KBM-7 (cell line): ENCODE measurements at places on chromosomes 12 and 14.
A peak's percentile ranks its signal among the peaks of the same experiment; 100 is the strongest.

DNA sequence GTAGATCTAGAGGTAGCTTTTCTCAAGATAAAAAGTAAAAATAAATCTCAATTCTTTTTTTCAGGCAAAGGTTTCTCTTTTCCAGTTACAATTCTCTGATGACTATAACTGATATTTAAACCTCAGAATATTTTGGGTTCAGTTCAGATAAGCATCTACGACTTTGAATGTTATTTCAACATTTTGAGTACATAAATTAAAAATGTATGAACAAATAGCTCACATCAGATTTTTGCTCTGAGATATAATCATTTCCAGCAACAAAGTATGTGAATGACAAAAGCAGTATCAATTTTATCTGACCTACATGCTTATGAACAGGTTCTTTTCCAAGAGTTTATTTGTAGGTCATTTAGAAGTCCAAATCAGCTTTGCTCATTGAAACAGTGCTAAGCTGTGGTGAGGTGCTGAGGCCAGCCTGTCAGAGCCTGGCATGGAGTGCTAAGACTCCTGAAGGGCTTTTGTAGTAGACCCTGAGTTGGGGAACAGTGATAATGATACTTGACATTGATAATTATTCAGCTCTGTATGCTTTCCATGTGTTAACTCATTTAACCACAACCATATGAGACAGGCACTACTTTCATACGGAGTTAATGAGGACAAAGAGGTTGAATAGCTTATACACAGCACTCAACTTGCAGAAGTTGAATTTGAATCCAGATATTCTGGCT lies 205.0 kb upstream of the DCN start:
- no peak for DNase-seq

GRCh38 chr14:101480747-101481530 lies 80.4 kb upstream of the DIO3 start:
- no peak for DNase-seq

- peak; percentile 73 for DNase-seq
Observed at GRCh38 chr12:19909418-19909817, 458.9 kb upstream of the PDE3A start.

DNA sequence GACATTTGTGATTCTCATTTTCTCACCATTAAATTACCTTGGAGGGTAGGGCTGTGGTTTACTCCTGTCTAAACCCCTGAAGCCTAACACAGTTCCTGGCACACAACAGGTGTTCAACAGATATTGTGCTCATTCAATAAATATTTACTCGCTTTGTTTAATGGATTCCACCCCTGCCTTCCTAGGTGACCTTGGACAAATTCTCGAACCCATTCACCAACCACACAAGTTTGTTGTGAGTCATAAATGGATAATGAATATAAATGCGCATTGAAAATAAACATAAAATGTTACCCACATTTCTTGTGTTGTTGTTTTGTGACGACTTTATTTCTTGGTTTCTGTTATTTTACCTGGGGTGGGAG lies 362 bp upstream of the TSFM start:
- no peak for DNase-seq

- peak; percentile 95 for DNase-seq
Observed at GRCh38 chr12:63410197-63410596, 258.1 kb downstream of the DPY19L2 start.

GRCh38 chr12:72338437-72338836 lies 66.3 kb downstream of the TRHDE start:
- DNase-seq = no peak

GRCh38 chr12:51323966-51324895 lies at the start of gene BIN2:
Gene BIN2 (minus strand): TSS chr12:51324174. CDS start chr12:51324102, 72 bp downstream.
- peak; percentile 85 for DNase-seq

DNA sequence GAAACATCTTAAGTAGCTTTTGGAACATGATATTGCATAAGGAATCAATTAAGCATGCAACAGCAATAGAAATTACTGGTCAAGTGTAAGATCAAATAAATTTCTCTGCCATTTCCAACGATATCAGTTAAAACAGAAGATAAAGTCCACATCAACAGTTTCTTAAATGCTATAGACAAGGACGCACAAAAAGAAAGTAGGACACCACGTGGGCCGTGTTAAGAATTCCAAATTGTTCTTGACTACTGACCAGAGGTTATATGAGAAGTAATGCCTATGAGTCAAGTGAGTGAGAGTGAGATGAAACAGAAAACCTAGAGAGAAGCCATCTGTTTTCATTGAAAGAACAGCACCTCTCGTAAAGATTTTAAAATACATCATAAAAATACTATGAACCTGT lies 318.2 kb downstream of the TMEM117 start:
- DNase-seq = no peak

- no peak for DNase-seq
Observed at GRCh38 chr12:96436366-96437170, 36.3 kb upstream of the CDK17 start.

GRCh38 chr14:56115976-56116893 lies 2.0 kb upstream of the PELI2 start:
- no peak for DNase-seq

- DNase-seq = no peak
Observed at GRCh38 chr14:77549451-77549850, 50.8 kb upstream of the ISM2 start.

GRCh38 chr14:22622255-22622654 lies 21.9 kb downstream of the OR6J1 start:
- DNase-seq = no peak

- no peak for DNase-seq
Observed at GRCh38 chr12:64600164-64600561, 10.1 kb upstream of the RASSF3 start.

GRCh38 chr12:66197495-66197921 lies 8.5 kb downstream of the IRAK3 start:
- no peak for DNase-seq

GRCh38 chr12:47560415-47560814 lies 145.4 kb downstream of the RPAP3 start:
- peak; percentile 28 for DNase-seq

DNA sequence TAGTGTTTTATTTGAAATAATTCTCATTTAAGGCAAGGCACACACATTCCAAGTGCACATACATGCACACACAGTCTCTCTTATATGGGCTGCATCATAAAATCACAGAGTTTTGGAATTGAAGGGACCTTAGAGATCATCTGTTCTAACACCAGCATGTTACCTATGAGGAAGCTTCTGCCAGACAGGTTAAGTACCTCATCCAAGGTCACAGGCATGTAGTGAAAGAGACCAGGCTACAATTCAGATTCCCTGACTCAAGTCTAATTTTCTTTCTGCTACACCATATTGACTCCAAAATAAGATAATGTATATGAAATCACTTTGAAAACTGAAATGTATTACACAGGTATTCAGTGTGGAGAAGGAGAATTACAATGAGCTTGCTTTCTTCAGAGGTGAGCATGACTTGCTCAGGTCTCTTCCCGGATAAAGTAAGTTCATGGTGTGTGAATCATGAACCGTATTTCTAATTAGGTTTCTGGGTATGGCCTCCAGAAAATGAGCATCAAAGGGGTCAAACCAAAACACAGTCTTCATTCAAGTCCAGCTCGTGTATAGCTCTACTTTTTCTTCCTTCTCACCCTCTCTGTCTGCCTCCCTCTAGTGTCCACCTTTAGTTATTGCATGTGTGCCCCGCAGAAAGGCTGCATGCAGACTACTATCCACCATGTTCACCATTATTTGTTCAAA lies 411.9 kb downstream of the FUT8 start:
- DNase-seq = peak; percentile 83

GRCh38 chr12:5165296-5165970 lies 121.8 kb downstream of the KCNA5 start:
- no peak for DNase-seq

DNA sequence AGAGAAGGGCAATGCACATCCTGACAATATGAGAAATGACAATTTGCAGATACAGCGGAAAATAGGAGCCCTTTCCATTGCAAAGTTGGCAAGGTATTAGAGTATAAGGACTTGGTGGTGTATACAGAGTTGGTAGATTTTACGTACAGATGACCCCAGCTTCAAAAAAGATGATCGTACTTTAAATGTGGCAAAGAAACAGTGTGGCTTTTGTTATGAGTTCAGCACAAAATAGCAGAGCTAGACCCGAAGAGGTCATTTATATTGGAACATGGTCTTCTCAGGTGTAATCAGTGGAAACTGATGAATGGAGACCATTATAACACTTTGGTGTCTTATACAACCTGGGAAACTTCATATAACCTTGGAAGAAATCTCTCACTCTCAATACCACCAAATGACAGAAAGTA lies 2.3 kb downstream of the CLEC2B start:
- peak; percentile 70 for DNase-seq

GRCh38 chr12:100995771-100996170 lies 201.2 kb downstream of the ANO4 start:
- no peak for DNase-seq

DNA sequence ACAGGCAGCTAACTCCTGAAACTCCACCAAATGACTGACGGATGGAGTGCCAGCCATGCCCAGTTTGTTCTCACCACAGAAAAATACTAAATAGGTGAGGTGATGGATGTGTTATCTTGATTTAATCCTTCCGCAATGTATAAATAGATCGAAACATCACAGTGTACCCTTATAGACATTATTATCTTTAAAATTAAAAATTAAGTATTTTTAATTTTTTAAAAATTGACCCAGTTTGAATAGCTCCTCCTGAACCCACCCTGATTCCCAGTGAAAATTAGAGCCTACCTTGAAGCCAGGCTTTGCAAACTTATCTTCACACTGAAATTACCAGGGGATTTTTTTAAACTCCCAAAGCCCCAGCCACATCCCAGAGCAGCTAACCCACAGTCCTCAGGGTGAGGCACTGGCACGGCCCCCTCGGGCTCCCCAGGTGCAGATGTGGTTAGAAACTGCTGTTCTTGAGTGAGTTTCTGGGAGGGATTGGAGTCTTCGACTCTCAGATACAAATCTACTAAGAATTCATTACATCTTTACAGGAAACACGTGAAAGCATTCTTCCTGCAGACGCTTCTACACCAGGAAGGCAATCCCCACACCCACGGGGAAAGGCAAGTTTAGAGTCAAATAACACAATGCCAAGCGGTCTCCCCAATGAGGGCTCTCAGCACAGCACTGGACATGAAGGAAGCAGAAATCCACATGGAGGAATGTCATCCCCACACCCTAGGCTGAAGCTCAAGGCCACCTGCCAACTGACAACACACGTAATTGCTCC lies 126.4 kb downstream of the RIMBP2 start:
- no peak for DNase-seq

GRCh38 chr14:104746934-104747481 lies 5.9 kb upstream of the SIVA1 start:
- DNase-seq = no peak

- DNase-seq = peak; percentile 57
Observed at GRCh38 chr12:14664434-14665023, 31.9 kb downstream of the GUCY2C start.

DNA sequence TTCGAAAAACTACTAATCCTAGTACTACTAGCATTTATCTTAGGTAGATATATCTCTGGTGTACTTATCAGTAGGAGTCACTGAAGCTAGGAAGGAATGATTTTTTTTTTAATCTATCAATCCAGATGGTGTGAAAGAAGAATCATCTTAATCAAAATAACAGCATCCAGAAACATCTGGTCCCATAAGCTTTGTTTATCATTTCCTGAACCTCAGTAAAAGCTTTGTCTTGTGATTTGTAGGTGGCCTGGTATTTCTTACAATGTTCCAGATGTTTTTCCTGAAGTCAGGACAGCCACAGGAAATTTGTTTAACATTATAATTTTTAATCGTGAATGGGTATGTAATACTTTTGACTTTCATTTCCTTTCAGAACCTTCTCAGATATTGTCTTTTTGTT lies 28.0 kb upstream of the LUM start:
- no peak for DNase-seq

DNA sequence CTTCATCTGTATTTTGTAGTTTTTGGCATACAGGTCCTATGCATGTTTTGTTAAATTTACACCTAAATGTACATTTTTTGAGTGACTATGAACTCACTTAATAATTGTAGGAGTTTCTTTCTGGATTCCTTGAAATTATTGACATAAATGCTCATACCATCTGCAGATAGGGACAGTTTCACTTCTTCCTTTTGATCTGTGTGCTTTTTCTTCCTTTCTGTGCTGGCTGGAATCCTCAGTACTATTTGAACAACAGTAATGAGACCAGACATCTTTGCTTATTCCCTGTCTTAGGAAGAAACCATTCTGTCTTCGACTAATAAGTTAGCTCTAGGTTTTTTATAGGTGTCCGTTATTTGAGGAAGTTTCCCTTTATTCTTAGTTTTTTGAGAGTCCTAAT lies 110.3 kb downstream of the ADGRD1 start:
- DNase-seq = no peak

DNA sequence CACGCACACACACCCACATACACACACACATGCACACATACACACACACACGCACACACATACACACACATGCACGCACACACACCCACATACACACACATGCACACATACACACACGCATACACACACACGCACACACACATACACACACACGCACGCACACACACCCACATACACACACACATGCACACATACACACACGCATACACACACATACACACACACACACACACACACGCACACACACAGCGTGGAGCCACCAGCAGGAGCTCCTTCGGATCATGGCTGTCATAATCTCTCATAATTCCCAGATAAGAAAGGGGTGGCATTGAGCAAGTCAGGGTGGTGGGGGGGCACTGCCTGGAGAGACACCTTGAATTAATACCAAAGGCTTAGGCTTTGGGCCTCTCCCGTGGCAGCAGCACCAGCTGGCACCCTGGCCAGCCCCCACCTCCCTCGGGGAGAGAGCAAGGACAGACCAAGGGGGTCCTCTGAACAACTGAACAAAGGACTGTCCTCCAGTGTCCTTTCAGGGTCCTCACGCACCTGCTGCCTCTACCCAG lies 21.9 kb downstream of the ANO2 start:
- no peak for DNase-seq

- no peak for DNase-seq
Observed at GRCh38 chr12:4817880-4818279, 91.8 kb upstream of the KCNA1 start.

DNA sequence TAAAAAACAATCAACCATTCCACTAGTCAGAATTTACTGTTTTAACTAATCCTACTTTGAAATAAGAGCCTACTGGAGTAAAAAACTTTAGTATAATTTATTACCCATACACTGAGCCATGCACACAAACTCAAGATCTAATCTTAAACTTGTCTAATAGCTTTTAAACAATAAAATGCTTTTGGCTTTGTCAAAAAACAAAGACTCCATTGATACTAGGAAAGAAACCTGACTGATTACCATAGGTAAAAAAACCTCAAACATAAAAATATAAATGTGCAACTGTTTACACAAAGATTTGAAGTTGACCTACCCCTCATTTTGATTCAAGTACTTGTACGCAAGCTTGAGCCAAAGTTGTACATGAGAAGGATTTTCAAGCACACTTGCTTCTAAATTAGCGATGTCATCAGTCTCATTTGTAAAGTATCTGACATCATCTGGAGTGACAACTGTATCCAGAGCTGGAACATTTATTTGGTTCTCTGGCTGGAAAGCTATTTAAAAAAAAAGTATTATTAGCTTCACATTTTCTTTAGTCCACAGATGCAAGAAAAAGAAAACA lies 36.1 kb downstream of the ZFC3H1 start:
- DNase-seq = no peak

DNA sequence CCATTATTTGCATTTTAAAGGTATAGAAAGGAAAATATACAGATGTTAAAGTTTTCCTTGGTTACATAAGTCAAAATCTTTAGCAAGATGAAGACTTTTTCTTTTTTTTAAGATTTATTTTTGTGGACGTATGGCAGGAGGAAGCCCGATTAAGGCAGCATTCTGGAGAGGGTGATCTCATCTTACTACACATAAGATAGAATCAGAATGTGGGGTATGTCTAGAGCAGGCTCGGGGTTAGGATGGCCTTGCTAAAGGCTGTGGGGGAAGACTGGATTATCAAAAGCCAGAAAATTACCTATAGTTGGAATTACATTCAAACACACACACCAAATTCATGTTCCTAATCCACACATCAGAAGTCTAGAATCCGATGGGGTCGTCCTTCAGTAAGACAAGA lies 79.6 kb upstream of the OTOGL start:
- DNase-seq = no peak
